ENCODE measurements at places on chromosomes 6 and 20.

GRCh38 chr6:27078734-27079357, 168.7 kb upstream of the PRSS16 start:
- no peak for DNase-seq

DNA sequence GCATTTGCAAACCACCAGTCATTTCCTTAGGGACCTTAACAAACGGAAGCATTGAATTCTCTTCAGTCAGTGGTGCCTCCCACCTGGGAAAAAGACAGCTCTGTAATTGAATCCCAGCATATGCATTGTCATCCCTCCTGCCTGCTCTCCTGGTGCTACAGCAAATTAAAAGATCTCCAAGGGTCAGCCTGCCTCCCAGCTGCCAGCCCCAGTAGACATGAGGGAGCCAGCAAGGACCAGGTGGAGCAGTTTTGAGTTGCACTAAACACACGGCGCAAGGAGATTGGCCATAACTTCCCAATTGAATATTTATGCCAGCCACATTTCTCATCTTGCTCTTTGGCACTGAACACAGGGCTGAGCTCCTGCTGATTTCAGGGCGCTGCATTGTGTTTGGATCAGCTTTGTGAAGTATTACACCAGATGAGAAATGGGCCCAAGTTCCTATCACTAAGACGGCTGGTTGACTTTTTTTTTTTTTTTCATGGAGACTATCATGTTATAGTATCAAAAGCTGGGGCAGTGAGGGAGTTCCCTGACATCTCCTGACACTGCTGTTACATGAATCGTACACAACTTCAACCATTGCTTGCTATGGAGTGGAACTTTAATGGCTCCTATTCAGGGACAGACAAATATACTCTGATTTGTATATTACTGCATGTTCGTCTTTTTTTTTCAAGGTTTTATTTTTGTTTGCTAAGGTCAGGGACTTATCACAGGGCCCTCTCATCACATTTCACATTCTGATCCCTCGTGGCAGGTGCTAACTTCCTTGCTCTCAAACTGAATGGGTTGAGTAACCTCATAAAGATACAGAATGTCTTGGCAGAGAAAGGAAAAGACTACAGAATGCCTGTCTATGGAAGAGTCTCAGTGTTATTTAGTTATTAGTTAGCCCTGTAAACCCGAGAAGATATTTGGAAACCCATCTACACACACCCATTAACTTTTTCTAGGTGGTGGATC, 191.1 kb downstream of the EYA4 start:
- DNase-seq = no peak

GRCh38 chr20:14979453-14979986, 642.1 kb upstream of the FLRT3 start:
- DNase-seq = no peak

DNA sequence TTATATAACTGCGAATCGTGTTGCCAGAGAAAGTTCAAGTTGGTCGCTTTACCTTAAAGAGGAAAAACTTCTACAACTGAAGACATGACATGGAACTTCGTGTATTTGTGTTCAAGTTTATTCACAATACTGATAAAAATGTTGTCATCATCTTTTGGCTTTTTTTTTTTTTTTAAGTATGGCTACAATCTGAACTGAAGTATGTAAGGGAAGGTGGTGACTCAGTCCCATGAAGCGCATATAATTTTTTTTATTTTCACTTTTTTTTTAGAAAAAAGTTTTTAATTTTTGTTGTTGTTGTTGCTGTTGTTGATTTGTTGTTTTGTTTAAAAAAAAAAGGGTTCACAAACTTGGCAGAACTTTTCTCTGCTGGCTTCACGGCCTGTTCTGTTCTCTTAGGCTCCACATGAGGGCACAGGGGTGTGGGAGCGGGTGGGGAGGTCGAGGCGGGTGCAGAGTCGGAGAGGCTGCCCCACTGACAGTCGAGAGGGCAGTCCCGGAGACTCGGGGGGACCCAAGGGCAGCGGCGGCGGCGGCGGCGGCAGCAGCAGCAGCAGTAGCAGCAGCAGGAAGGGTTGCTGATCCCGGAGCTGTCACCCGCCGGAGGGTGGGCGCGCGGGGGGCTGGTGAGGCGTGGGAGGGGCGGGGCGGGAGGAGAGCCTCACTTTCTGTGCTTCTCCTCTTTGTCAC, 17.0 kb downstream of the TFAP2A start:
- DNase-seq = no peak

DNA sequence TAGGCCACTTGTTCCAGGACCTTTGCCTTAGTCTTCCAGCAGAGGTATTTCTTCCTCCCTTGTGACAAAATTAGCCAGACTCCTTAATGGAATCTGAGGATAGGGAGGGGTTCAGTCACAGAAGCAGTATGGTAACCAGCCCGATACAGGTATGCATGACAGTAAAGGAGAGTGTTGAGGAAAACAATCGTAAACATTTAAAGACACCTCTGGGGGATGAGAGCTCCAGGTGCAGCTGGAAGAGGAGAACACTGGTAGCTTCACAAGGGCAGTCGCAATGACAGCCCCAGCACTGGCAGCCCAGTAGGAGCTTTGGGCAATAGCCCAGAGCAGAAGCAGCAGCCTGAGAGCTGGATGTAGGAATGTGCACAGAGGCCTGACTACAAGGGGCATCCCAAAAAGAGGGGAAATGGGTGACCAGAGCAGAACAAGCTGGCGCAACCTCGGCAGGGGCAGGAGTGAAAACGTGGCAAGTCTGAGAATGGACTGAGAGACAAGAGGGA, 344.9 kb upstream of the JAG1 start:
- DNase-seq = no peak

DNA sequence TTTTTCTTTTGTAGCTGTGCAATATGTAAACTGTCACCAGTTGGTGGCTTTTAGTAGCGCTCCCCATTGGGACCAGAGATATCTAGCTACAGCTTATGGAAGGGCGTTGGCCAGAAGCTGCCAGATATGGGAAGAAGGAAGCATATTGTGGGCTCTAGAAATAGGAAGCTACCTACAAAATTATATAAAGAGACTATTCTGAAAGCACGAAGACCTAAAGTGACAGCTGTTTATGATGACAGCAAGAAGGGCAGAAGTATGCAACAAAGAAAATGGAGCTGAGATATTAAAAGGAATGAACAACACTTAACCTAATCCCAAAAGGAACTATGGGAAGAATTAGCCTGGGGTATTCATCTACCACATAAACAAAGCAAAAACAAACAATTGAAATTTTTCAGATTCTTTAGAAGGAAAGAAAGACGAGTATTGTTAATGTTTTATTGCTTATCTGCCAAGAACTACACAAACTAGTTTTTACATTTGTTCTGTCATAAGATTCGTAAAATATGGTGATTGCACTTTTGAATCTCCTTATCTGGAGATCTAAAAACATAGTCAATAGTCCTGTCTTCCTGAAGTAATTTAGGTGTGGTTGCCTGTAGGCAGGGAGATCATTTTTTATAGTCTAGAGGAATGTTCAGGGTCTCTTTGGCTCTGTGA, 81.6 kb downstream of the NCOA7 start:
- no peak for DNase-seq

- DNase-seq = peak; percentile 15
Measured at GRCh38 chr6:54291738-54292137, 16.5 kb upstream of the TINAG start.

- no peak for DNase-seq
Measured at GRCh38 chr20:36932476-36933426, 18.8 kb downstream of the SAMHD1 start.

- no peak for DNase-seq
Measured at GRCh38 chr20:53330601-53331140, 263.0 kb downstream of the ZNF217 start.

DNA sequence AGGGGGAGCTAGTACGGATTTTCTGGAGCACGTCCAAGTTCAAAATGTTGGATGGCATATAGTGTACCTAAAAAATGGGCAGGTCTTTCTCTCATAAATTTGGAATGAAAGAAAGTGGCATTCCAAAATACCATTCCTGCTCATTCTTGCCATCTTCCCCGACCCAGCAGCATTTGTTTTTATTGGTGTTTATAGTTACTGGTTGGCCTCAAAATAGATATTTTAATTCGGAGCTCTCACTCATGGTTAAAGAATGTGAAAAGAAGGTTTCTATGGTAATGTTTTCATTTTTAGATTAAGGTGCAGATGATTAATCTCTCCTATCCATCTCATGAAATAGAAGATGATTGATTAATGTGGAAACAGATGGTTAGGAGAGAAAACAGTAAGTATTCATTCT, 204.5 kb downstream of the HIVEP2 start:
- no peak for DNase-seq

GRCh38 chr6:6586671-6587526, 1.6 kb upstream of the LY86 start:
- peak; percentile 44 for DNase-seq

DNA sequence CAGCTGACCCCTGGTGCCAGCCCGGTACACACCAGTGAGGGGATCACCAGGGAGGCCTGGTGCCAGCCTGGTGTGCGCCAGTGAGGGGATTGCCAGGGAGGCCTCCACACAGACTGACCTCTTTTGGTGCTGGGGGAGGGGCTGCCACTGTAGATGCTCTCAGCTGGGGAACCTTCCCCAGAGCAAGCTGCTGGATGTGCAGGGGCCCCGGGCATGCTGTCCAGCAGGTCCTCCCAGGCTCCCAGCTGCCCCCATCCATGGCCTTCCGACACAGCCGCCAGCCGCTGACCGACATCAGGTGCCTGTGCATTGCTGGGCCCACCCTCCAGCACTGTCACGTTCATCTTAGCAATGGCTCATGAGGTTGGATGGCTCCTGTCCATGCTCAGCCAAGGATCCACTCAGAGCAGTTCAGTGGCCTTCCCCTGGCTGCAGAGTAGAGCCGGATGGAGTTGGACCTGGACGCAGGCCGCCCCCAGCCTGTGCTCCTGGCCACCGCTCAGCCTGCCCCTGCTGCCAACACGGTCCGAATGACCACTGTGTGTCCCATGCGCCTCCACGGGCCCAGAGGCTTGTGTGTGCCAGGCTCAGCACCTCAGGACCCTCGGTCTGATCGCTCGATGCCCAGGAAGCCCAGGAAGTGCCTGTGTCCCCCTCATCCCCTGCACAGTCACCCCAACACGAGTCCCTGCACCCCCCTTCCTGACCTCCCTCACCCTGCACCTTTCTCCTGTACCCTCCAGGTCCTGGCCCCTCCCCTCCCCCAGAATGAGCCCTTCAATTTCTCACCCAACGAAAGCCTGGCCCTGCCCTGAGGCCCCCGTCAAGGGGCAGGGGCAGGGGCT, 95.7 kb downstream of the YTHDF1 start:
- DNase-seq = no peak

DNA sequence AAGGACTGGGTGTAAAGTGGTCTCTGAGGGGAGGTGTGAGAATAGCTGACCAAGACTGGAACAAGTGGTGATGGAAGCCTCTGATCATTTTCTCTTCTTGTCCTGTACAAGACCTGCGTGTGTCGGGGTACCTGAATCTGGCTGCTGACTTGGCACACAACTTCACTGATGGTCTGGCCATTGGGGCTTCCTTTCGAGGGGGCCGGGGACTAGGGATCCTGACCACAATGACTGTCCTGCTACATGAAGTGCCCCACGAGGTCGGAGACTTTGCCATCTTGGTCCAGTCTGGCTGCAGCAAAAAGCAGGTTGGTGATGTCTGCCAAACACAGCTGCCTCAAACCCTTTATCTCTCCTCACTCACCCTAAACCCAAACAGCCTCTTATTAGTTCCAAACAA, 1.7 kb upstream of the HSD17B8 start:
- DNase-seq = no peak

- DNase-seq = no peak
Measured at GRCh38 chr6:4374216-4374615, 238.8 kb upstream of the ECI2 start.

DNA sequence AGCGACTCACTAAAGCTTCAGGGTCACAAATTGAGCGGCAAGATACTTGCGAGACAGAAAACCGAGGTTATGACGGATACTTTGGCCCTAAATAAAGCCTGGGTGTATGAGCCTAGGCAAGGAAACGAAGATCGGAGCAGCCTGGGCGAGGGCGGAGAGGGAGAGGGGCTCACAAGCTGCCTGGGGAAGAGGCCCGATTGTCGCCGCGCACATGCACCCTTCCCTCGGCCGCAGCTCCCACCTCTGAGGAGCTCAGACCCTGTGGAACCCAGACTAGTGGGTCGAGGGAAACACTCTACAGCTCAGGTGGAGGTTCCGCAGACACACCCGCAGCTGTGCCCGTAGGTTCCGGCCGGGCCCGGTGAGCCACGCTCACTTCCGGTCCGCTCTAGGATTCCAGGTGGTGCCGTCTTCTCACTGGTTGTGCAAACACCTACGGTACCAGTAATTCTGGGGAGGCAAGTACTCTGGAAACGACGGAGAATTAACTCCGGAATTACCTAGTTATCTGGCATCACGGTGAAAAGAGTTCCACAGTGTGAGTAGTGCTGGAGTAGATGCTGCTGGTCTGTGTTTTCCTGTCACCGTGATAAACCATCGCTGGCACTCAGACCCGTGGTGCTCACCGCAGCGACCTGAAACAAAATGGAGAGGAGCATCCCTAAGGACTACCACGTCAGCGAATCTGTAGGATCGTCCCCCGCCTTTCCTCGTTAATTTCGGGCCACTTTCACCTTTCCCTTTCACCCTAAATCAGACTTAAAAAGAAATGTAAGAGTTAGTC, 61.5 kb downstream of the GPX5 start:
- DNase-seq = no peak

DNA sequence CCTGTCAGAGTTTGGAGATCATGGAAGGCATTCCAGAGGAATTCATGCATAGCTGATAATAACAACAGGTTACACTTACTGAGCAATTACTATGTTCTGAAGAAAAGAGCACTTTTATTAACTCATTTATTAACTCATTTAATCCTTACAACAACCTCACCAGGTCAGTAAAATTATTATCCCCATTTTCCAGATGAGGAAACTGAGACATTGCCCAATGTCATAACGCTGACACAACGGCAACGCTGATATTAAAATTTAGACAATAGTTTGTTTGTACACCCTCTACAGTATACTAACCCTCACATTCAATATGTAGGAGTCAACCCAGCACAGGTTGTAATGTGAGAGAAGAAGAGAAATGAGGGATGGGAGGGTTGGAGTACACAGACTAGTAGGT, 105.0 kb downstream of the RNGTT start:
- DNase-seq = no peak

DNA sequence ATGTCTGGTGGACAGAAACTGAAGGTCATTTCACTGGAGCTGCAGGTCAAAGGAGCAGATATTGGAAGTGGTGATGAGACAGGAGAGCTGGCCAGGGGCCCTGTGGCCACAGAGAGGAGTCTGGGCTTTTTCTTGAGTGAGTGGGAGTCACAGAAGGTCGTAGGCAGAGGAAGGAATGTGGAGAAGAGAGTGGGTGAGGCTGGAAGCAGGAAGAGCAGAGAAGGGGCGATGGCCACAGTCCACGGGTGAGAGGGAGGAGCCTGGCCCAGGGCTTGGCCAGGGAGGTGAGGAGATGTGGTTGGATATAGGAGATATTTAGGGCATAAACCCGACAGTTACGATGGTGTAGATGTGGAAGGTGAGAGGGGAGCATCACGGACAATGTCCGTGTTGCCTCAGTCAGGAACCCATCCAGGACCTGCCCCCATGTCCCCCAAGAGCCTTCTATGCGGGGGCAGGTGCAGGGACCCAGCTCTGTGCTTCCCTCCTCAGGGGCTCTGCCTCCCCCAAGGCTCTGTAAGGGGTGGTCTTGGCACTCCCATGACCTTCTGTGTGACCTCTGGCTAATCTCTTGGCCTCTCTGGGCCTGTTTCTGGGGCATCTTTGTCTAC, 150.5 kb upstream of the PTPN1 start:
- DNase-seq = no peak
